T-helper 2 cell (primary cell): ENCODE measurements at places on chromosomes 5 and 9.

DNA sequence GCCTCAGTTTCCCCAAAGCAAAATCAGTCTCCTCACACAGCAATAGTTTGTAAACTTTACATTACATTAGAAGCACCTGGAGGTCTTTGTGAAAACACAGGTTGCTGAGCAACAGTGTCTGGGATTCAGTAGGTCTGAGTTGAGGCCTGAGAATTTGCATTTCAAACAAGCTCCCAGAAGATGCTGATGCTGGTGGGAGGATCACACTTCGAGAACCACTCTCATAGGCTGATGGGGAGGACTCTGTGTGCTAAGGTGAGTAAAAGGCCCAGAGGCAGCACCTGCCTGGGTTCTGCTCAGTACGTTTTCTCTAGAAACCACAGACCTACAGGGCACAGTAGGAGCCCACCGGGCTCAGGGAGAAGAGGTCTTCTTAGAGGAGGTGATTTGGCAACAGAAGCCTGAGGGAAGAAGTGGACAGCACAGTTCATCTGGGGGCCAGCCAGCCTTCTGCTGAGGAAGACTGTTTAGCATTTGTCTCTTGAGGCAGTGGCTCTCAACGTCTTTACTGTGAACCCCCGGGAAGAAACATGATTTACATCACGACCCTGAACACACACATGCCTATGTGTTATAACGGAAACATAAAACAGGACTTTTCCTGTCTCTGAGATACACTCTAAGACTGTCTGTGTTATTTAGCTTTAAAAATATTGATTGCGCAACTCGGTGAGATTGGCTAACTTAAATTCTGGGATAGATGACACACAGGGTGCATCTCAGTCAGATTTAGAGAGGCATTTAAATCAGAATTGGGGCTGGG, 24.8 kb upstream of the DENND1A start:
- DNase-seq: no peak

- no peak for DNase-seq
These were observed 47.4 kb downstream of the NDUFS4 start for GRCh38 chr5:53607886-53608285.

- DNase-seq: no peak
These were observed 27.1 kb downstream of the SLIT3 start for GRCh38 chr5:169273881-169274280.

DNA sequence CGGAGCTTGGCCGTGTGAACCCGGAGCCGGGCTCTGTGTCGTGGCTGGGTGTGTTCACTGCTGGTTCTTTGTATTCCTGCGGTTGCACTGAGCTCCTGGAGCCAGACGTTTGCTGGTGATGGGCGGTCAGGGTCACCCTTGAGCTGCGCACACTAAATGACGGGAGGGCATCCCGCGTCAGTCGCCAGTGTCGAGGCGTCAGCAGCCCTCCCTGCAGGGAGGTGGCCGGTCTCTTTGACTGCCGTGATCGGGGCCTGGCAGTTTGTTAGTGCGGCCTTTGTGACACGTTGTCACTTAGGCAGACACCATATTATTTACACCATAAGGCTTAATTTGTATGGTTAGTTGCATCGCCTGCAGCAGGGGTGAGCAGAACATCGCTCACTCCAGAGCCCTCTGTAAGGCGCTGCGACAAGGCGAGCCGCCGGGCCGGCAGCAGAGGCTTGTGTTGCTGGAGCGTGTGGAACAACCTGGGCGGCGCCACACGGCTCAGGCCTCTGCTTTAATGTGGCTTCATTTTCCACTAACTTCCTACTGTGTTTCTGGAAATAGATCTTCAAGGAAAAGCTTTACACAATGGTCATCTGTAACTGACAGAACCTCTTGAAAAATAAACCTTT, 8.3 kb downstream of the NDUFS6 start:
- no peak for DNase-seq

- DNase-seq: no peak
These were observed 78.6 kb downstream of the GRIA1 start for GRCh38 chr5:153569036-153569435.

DNA sequence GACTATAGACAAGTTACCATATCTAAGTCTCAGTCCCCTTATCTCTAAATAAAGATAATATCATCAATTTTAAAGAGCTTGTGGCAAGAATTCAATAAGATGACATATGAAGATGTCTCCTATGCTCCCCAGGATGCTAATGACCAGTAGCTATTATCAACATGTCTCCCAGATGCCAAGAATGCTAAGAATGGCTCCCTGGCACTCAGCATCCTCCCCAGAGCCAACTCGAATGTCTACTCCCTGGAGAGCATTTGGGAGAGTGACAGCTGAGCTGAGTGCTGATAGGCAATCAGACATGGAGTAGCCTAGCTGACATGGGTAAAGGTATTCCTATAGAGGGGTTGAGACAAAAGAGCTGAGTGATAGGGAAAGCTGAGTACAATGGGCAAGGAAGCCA, 15.9 kb downstream of the P4HA2 start:
- no peak for DNase-seq

DNA sequence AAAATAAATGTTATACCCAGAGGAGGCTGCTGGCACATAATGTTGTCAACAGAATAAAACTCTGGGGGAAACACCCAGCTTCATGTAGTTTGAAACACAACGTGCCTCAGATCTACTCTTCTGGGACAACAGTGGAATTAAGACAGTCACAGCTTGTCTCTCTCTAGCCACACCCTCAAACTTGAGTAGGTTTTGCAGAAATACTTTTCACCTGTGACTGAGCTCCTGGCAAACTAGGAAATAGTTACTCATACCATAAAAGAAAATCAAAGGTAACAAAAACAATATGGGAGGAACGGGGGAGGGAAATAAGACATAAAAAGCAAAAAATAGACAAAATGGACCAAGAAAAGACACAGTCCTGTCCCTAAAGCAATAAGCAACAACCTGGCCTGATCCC, 14.4 kb downstream of the ELAVL2 start:
- no peak for DNase-seq

DNA sequence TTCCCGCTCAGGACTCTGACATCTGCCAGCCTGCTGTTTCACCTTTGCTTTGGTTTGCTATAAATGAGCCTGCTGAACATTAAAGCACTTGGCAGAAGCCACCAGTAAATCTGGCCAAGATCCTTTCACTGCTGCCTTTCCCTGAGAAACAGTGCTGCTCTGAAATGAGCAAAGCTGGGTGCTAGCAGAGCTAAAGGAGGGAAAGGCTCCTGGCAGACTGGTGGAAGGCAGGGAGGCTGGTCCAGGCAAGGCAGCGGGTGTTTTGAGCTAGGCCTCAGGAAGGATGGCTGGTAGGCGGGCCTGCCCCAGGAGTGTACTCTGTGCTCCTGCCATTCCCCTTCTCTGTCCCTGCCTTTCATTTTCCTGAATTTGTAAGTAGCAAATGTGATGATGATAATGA, 52.5 kb upstream of the PTGS1 start:
- DNase-seq: no peak

GRCh38 chr9:98610711-98611110, 98.0 kb downstream of the GABBR2 start:
- no peak for DNase-seq

DNA sequence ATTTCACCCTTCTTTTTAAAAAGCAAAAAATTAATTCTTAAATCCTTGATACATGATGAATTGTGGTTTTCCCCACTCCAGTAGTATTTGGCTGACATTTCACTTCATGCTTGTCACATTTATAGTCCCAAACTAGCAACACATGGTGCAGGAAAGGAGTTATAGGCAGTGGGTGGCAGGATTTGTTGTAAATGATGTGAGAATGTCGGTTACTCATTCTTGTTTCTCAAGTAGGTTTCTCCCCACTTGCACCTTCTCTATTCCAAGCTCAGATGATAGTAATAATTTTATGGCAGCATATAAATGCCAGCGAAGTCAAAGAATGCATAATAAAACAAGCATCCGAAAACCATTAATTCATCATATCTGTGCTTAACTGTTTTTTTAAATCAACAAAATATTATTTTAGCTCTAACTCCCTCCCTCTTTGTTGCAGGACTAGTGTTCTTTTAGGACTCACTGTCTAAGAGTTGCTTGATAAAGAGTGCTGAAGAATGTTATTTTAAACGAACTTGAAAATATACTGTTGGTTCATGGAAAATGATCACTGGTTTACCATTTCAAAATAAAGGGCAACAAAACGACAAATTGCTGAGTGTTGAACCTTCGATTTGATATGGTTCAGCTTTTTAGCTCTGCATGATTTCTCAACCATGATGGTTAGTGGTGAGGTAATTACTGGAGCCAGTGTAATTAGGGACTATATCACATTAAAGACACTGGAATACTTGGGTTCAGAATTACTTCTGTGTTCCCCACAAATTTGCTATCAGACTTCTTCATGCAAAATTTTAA, 88.1 kb upstream of the ADAMTSL1 start:
- no peak for DNase-seq

- no peak for DNase-seq
These were observed 3.3 kb upstream of the IRX1 start for GRCh38 chr5:3592298-3592697.

- no peak for DNase-seq
These were observed 541 bp downstream of the GNPDA1 start for GRCh38 chr5:142012186-142012785.

- DNase-seq: no peak
These were observed 341.9 kb downstream of the DIRAS2 start for GRCh38 chr9:90300611-90301276.

GRCh38 chr9:115650768-115651167, 502.8 kb upstream of the PAPPA start:
- no peak for DNase-seq

GRCh38 chr9:37902796-37903646, 906 bp downstream of the SLC25A51 start:
- no peak for DNase-seq

GRCh38 chr5:123085638-123086286, 3.3 kb upstream of the PRDM6 start:
- DNase-seq: no peak

- DNase-seq: no peak
These were observed 514.2 kb downstream of the RAB3C start for GRCh38 chr5:59097116-59097515.

DNA sequence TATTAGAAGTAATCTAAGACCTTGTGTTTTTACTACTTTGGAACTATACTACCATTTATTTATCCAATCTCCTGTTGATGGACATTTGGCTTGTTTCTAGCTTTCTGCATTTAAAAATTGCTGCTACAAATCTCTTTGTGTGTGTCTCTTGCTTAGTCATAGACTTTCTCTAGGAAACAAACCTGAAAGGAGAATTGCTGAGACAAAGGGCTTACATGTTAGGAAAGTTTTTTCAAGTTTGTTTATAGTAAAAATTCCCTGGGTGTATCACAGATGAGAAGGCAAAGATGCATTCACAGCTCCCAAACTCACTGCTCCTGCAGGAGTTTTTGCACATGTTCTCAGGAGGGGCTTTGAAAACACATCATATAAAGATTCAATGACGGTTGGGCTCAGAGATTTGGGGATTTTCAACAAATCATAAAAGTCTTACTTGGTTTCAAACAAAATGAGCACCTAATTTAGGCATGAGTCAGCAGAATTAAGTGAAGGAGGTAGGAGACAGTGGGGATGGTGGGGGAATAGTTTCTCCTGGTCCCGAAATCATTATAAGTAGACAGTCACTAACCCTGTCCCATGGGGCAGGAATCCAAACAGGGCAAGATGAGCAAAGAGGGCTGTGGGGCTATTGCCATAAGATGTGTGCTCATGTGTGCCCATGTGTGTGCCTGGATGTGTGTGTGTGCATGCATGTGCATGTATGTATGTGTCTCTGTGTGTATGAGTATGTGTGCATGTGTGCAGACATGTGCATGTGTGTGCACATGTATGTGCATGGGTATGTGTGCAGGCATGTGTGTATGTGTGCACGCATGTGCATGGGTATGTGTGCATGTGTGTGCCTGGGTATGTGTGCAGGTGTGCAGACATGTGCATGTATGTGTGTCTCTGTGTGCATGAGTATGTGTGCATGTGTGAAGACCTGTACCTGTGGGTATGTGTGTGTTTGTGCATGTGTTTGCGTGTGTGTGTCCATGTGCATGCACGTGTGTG, 43.4 kb upstream of the S1PR3 start:
- no peak for DNase-seq

- no peak for DNase-seq
These were observed 50.0 kb upstream of the ORM1 start for GRCh38 chr9:114272739-114273431.

DNA sequence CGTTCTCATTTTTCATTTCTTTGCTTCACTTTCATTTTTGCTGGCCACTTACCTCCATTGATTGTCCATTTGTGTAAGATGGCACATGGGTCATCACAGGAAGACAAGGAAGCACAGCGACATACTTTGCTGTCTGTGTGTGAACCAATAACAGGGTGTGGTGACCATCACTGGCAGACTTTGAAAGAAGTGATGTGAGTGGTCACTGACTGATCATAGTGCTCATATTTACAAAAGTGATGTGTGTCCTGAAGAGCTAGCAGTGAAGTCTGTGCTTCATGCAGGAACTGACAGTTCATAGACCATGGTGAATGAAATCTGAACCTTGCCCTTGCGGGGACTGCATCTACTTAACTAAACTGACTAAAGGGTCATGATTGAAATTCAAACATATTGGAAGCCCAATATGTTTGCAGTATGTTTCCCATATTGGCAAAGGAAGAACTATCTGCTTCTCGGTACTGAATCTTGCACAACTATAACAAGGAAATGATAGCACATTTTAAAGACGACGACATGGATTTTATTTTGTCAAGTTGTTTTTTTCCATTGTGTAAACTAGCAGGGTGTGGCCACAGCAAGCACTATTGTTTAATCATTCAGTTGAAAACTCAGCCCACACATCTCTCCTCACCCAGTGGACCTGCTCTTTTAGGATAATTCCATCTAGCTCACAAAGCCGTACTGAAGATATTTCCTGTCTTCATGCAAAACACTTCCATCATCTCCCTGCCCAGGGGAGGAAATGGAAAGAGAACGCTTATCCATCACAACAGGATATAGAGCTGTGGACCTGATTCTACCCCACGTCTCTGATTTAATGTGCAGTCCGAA, 232.0 kb upstream of the ANKRD55 start:
- DNase-seq: no peak

DNA sequence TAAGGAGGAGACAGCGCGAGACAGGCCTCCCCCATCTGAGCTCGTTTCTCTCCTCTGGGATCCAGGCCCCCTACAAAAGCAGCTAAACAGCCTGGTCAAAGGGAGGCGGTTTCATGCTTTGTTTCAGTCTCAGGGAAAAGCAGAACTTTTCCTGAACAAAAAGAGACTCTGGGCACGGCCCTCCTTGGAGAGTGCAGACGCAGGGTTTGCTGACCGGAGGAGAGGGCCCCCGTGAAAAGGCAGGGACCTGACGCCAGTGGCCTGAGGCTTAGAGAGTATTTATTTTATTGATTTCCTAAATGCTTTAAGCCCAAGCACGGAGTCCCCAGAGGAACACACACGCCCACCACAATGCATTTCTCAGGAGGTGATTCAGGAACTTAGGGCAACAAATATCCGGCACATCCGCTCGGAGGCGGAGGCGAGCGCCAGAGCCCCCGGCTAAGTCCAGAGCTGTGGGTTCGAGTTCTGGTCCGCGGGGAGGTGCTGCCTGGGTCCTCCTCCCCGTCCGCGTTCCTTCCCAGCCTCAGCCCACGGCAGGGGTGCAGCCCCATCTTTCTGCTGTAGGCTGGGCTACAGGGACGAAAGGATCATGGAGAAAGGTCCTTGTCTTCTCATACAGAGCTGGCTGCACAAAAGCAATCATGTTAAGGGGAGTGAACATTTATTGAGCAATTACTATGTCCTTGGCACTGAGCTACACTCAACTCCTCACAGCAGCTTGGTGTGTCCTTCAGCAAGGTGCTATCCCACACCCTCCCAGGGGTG, 40.0 kb downstream of the PTGES start:
- DNase-seq: no peak
